ENCODE measurements at places on chromosomes 11 and 22.

DNA sequence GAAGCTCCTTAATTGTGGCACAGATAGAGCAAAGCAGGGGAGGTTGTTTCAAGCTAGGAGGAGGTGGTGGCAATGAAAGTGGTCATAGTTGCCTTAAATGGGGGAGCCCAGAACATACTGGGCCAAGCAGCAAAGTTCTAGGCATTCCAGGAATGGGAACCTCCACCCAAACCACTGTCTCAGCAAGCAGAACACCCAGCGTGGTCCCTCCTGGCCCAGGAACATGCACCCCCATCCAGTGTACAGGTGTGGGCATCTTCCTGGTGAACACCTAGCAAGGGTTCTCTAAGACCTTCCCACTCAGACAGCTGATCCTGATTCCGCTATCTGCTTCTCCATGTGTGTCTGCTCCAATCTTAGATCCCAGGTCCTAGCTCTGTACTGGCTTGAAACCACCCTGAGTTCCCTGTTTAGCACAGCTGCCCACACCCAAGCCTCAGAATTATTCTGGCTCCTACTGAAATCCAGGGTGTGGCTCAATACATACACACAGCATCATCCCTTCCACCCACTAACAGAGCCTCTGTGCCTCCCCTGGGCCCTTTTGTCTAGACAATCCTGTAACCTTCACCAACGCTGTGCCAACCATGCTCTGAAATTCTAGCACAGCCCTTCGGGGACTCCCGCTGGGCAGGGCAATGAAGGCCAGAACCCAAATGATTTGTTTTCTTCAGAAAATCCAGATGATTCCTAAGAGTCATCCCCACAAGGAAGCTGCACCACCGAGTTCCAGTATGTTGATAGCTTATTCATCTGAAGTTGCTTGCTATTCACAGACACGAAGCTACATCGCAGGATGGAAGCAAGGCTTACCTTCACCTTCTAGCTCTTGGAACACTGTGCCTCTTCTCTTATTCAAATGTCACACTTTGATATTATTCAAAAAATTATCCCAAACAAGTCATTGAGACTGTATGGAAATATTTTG, 76.6 kb downstream of the ABTB2 start:
- DNase-seq: no peak

DNA sequence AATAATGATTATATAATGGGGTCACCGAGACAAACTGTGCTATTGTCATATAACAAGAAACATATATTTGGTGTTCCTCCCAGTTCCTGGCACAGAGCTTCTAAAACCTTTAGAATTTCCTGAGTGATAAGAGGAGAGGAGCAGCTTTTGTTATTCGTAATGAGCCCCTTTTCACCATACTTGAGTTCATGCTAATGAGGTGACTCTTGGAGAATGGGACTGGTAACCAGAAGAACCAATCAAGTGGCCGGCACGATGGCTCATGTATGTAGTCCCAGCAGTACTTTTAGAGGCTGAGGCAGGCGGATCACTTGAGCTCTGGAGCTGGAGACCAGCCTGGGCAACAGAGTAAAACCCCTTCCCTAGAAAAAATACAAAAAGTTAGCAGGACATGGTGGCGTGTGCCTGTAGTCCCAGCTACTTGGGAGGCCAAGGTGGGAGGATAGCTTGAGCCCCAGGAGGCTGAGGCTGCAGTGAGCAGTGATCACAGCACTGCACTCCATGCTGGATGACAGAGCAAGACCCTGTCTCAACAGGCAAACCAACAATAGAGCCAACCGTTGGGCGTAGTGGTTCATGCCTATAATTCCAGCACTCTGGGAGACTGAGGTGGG, 62.7 kb upstream of the FTH1 start:
- DNase-seq: no peak

DNA sequence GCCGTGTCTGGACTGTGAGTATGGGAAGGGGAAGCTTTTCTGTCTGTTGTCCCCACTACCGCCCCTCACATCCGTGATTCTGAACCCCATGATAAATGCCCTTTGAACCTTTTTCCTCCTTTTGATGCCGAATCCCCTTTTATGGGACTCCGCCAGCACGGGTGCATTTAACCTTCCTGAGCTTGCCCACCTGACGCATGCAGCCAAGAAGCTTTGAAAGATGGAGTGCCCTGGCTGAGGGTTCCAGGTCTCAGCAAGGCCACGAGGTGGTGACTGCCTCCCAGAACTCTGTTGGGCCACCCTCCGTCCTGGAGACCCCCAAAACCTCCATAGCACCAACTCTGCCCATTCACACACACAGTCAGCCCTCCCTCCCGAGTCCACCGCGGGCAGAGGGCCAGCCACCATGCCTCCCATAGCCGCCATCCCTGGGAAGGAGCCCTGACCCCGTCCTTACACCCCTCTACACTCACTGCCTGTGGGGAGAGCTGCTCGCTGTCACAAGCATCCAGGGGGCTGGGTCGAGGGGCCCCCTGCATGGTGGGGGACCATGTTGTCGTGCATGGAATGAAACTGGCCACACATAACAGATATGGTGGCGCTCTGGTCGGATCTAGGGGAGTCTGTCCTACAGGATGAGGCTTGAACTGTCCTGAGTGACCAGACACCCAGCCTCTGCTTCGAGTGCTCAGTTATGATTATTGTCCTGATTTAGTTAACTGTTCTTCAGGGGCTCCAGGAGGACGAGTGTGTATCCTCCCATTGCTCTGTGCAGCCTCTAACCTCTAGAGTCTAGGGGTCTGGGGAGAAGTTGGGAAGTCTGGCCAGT, 822 bp upstream of the COMT start:
- DNase-seq: no peak

DNA sequence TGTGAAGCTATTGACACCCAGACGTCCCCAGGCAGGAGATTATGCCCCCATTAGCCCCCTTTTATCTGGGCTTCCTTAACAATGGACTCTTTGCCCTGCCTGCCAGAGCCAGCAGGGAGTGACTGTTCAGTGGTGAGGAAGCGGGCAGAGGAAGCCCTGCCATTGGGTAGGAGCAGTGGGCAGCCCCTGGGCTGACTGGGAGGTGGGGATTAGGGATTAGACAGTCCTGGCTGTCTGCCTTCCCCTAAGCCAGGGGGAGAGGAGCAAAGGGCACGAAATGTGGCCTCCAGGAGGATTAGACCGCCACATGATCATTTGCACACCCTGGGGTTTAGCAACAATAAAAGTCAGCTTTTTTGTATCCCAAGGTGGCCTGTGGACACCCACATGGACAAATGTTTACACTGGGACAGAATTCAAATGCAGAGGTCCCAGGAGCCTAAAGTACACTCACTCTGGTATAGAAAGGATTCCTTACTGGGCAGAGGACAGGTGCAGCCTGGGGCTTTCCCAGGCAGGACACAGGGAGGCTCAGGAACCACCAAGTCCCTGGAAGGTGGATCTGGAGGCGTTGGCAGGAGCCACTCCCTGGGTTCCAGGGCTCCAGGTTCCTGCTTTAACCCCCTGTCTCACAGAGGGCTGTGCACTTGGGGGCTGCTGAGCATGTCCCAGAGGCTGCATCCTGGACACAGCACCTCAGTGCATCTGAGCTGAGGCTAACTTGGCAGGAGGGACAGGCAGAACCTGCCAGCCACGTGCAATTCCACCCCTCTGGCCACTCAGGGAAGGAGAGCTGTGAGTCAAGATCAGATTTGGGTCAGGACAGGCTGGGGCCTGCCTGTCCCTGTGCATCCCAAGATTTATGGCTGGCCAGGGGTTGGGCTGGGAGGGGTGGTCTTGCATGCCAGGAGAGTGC, 2.1 kb downstream of the PNPLA3 start:
- DNase-seq: no peak

- no peak for DNase-seq
Measured at GRCh38 chr11:111421251-111421650, 42.2 kb upstream of the POU2AF1 start.

DNA sequence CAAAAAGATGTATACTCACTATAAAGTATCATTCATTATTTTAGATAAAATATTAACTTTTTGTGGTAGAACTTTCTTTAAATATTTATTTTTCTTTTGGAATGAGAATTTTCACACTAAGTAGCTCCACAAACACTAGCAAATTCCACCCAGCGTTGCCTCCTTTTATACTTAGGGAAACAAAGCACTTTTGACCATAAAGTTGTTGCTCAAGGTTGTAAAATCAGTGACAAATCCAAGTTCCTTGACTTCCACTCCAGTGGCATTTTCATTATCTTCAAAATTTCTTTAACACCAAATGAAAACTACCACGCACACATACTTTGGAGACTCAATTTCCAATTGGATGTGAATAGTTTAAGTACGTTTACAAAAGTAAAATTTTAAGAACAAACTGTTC, 431.2 kb downstream of the DLG2 start:
- DNase-seq: no peak

DNA sequence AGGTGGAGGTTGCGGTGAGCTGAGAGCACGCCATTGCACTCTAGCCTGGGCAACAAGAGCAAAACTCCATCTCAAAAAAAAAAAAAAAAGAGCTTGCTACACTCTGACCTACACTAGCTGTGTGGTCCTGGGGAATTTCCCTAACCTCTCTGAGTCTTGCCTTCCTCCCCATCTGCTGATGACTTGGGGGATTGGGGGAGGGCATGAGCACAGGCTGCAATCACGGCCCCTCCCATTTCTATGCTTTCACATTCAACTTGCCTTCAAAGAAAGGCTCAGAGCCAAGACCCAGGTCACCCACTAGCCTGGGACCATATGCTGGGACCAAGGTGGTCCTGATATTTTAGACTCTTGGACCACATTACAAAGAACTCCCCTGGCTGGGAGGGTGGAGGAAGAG, 39.8 kb upstream of the TEF start:
- DNase-seq: no peak

DNA sequence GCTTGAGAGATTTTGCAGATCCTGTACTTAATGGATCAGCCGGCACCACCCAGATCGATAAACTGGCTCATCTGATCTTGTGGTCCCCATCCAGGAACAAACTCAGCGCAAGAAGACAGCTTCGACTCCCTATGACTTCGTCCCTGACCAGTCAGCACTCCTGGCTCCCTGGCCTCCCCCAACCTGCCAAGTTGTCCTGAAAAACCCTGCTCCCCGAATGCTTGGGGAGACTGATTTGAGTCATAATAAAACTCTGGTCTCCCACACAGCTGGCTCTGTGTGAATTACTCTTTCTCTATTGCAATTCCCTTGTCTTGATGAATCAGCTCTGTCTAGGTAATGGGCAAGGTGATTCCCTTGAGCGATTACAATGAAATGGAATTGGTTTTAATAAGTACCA, 29.5 kb downstream of the OR2AG2 start:
- DNase-seq: no peak

GRCh38 chr11:8080674-8081590, at the start of gene TUB:
Gene TUB (plus strand): TSS chr11:8081211. CDS start chr11:8081511, 300 bp downstream.
- DNase-seq: no peak

GRCh38 chr22:27648853-27649252, 152.7 kb downstream of the MN1 start:
- DNase-seq: no peak

- DNase-seq: no peak
Measured at GRCh38 chr11:94272738-94273313, 31.6 kb upstream of the IZUMO1R start.
